G401 (cell line): ENCODE measurements at places on chromosomes 1 and 21. TPM values are rescaled to one million over a fixed set of nuclear protein-coding genes. Genes with fewer than 3 reads are reported as not detected.
A peak's percentile ranks its signal among the peaks of the same experiment; 100 is the strongest.

The CELA3B gene
- total RNA-seq, result not detected in 2 replicates

GRCh38 chr1:2414297-2414958 lies 2.1 kb upstream of the PEX10 start:
- peak; percentile 78 for DNase-seq

- no peak for DNase-seq
Measured at GRCh38 chr1:21069549-21069948, 107.1 kb downstream of the EIF4G3 start.

DNA sequence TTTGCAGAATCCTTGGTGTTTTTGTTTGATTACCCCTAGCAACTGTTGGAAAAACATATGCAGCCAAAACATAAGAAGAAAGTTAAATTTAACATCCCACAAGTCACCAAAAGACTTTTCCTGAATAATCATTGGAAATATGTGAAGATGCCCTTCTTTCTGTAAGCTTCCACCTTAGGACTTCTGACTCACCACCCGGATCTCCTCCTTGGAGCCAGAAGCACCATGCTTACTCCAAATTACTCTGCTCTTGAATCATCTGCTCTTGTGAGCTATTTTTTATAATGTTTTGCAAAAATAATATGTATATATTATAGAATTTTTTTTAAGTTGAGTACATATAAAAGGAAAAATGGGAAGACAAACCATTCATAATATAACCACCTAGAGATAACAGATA lies 391.7 kb downstream of the KCTD3 start:
- DNase-seq, result no peak

DNA sequence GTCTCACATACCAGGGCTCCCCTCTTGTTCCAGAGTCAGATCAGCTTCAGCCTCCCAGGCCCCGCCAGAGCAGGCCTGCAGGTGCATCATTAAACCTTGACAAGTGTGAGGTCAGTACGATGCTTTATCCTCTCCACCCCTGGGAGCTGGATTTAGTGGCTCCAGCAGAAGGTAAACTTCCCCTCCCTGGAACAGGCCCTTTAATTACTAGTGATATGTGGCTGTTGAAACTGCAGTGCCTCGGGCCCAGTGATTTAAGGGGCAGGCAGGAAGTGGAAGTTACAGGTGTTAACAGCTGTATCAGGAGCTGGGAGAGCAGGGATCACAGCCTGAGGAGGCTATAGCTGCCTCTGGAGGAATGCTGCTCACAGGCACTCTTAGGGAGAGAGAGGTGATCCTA lies 132.4 kb upstream of the KLHDC7A start:
- no peak for DNase-seq

DNA sequence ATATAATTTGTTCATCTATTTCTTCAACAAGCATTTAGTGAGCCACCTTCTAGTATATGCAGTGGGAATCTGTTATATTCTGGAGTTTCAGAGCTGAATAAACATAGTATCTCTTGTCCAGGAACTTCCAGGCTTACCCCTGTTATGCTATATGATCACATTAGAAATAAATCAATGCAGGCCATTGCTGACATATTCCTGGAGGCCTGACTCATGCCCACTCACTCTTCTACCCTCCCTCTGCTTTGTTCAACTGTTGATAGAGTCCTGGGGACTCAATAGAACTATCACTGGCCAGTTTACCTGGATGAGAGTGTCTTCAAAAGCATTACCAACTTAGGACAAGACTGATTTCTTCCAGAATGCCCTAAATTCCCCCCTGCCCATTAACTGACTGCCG lies 29.3 kb upstream of the SRSF10 start:
- no peak for DNase-seq

The LMNA gene
- 314 and 341 TPM in 2 replicates for total RNA-seq

DNA sequence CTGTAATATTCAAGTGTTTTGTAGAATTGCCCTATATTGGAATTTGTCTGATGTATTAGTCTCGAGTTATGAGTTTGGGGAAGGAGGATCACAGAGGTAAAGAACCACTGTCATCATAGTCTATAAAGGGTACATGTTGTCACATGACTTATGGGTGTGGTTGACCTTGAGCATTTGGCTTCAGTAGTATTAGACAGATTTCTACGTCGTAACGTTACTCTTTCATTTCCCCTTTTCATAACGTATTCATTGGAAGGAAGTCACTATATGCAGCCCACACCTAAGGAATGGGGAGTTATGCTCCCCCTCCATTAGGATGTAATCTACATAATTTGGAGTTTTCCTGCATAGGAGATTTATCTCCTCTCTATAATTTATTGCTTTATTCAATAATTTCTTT lies 110.1 kb upstream of the VAV3 start:
- no peak for DNase-seq

The LCE3A gene
- not detected in 2 replicates for total RNA-seq

DNA sequence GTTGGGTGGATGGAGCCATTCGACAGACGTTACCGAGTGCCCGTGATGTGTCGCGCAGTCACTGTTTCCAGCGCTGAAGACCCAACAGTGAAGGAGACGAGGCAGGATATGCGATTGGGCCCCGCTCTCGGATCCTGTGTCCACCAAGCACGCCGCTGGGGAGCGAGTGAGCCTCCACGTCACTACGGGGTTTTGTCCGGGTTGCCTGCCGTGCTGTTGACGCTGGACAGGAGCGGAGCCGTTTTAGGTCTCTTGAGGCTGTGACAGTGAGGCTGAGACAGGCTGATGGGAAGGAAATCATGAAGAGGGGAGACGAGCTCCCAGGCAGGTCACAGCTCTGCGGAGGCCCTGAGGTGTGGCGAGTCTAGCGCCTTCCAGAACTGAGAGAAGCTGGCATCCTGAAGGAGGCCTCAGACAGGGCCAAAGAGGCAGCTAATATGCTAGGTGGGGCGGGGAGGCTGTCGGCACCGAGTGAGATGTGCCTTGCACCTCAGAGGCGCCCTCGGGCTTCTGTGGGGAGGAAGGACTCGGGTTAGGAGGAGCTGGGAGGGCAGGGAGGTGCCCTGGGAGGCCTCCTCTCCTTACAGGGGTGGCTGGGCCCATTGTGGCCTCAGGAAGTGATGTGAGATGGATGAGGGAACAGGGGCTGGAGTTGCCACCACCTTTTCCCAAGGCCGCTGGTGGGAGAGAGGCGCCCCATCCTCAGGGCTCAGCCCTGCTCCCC lies 196.0 kb upstream of the TMEM51 start:
- no peak for DNase-seq

DNA sequence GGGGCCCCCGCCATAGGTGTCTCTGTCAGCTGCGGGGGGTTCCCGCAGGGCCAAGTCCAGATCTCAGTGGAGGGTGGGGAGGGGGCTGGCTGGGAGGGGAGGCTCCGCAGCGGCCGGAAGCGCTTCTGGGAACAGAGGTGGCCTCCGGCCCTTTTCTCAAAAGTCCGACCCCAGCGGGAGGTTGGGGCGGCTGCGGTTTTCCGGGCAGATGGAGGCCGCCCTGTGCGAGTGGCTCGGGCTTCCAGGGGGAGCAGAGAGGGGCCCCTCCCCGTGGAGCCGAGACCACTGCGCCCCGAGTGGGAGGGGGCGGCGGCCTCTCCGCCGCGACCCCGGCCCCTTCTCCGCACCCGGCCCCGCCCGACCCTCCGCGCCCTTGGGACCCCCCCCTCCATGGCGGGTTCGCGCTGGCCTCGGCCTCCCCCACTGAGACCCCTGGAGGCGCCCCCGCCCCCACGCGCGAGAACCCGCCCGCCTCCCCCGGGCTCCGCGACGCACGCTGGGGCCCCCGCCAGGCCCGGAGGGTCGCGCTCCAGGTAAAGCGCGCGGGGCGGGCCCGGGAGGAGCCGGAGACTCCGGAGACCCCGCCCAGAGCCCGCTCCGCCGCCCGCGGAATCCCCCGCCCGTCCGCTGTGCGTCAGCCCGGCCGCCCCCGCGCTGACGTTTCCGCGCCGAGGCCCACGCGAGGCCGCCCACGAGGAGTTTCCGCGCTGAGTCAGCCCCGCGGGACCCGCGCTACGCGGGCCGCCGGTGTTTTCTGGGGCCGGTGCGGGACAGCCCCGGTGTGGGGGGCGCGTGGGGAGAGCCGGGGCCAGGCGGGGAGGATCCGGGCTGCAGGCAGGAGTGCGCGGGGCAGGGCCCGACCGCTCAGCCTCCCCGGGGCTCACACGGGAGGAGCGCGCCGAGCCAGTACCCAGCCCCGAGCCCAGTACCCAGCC lies 5.2 kb downstream of the TNFRSF18 start:
- no peak for DNase-seq

The TRIM46 gene
- total RNA-seq, result 0.14 and 0.37 TPM in 2 replicates

The CLEC20A gene
- total RNA-seq, result not detected in 2 replicates

The C4BPB gene
- total RNA-seq, result not detected in 2 replicates

DNA sequence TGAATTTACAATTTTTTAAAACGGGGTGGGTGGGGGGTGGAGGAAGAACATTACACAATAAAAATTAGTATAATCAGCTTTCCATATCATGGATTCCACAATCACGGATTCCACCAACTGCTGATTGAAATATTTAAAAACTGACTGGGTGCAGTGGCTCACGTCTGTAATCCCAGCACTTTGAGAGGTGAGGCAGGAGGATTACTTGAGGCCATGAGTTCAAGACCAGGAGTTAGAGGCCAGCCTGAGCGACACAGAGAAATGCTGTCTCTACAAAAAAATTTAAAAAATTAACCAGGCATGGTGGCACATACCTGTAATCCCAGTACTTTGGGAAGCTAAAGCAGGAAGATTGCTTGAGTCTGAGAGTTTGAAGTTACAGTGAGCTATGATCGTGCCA lies 254.7 kb downstream of the ATG4C start:
- DNase-seq, result no peak

The SMCP gene
- not detected in 2 replicates for total RNA-seq

The TAS1R2 gene
- not detected in 2 replicates for total RNA-seq

The SCMH1 gene
- total RNA-seq, result 32.1 and 39.7 TPM in 2 replicates

DNA sequence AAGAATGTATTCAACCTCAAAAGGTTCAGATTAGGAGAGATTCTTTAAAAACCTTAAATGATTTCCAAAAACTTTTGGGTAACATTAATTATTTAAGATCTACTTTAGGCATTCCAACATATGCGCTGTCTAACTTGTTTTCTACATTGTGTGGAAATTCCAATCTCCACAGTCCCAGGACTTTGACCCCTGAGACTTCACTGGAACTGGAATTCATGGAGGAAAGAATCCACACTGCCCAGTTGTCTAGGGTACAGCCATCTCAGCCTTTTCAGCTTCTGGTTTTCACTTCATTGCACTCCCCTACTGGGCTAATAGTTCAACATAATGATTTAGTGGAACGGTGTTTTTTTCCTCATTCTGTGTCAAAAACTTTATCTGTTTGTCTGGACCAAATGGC lies 161.5 kb downstream of the IER5 start:
- no peak for DNase-seq

The ALX3 gene
- total RNA-seq, result not detected in 2 replicates

- DNase-seq, result peak; percentile 89
Measured at GRCh38 chr1:6351480-6352137, 42.0 kb downstream of the ACOT7 start.

- no peak for DNase-seq
Measured at GRCh38 chr1:186220911-186221310, 154.1 kb downstream of the TPR start.

- no peak for DNase-seq
Measured at GRCh38 chr1:210292231-210292871, 36.4 kb upstream of the HHAT start.

GRCh38 chr1:25583519-25584370 lies 32.8 kb upstream of the MAN1C1 start:
- no peak for DNase-seq

DNA sequence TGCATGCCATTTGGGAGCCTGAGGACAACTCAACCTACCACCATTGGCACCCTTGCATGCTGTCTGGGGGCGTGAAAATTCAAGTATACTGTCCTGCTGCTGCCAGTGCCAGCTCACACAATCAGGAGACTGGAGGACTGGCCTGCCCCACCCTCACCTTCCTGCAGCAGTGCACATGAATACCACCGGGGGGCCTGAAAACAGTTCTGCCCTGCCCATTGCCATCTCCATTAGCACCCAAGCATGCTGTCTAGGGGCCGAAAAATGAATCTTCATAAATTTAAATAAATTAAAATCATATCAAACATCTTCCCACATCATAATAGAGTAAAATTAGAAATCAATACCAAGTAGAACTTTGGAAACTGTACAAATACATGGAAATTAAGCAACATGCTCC lies 322.1 kb upstream of the TMPRSS15 start:
- no peak for DNase-seq

The FCRL2 gene
- not detected in 2 replicates for total RNA-seq

The C1QTNF12 gene
- 5.1 and 13.3 TPM in 2 replicates for total RNA-seq

The TMEM61 gene
- total RNA-seq, result not detected in 2 replicates

GRCh38 chr1:2097386-2098300 lies 47.4 kb downstream of the PRKCZ start:
- no peak for DNase-seq
